Caki2 (cell line): ENCODE measurements at places on chromosomes 11 and 22. TPM values are rescaled to one million over a fixed set of nuclear protein-coding genes. Genes with fewer than 3 reads are reported as not detected.

DNA sequence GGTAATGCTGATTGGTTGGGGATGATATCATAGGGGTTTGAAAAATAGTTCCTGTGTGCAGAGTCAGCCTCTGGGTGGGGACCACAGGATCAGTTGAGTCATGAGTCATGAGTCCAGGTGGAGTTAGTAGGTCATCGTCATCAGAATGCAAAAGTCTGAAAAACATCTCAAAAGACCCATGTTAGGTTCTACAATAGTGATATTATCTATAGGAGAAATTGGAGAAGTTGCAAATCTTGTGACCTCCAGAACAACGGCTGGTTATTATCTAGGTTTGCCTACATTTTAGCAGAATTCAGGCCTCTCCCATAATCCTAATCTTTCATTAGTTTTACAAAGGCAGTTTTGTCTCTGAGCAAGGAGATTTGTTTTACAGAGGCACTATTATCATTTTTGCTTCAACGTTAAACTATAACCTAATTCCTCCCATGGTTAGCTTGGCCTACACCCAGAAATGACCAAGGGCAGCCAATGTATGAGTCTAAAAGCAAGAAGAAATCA is 38.9 kb downstream of the MS4A2 start:
- peak; percentile 51 for DNase-seq

GRCh38 chr11:58392746-58393145 is 13.9 kb downstream of the OR5B3 start:
- DNase-seq: no peak

GRCh38 chr11:62708793-62709192 is 1.3 kb downstream of the GNG3 start:
- no peak for DNase-seq

- no peak for DNase-seq
These were observed 41.3 kb downstream of the ARHGAP8 start for GRCh38 chr22:44793506-44794172.

GRCh38 chr11:250274-250673 is 13.5 kb downstream of the PSMD13 start:
- DNase-seq: no peak

- no peak for DNase-seq
These were observed 2.7 kb downstream of the NLRP6 start for GRCh38 chr11:280706-281485.

DNA sequence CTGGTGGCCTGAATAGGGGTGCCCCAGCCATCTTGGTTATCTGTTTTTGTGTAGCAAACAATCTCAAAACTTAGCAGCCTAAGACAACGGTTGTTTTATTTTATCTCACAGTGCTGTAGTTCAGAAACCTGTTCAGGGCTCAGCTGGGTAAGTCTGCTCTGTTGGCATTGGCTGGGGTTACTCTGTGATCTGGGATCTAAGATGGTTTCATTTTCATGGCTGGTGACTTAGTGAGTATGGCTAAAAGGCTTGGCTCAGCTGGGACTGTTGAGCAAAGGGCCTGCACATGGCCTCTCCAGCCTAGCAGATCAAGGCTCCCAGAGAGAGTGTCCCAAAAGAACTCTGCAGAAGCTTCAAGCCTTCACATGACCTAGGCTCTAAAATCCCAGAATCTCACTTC is 60.8 kb upstream of the POU2AF1 start:
- DNase-seq: no peak

DNA sequence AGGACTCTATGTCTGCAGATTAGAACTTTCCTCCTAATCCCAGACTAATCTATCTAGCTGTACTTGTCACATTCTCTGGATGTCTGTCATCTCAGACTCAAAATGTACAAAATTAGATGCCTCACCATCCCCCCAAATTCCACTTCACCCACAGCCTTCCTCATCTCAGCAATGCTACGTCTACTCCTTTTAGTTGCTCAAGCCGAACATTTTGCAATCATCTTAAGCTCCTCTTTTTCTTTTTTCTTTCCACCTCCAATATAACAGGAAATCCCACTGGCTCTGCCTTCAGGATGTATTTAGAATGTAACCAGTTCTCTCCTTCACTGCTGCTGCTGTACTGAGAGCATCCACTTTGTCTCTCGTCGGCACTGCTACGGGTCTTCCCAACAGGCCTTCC is 1091.8 kb downstream of the TBC1D22A start:
- no peak for DNase-seq

GRCh38 chr11:108338750-108339149 is 115.9 kb downstream of the ATM start:
- no peak for DNase-seq

- DNase-seq: no peak
These were observed 392.7 kb downstream of the GUCY1A2 start for GRCh38 chr11:106625566-106625965.

- no peak for DNase-seq
These were observed 129.7 kb downstream of the TRIM44 start for GRCh38 chr11:35792148-35792845.

DNA sequence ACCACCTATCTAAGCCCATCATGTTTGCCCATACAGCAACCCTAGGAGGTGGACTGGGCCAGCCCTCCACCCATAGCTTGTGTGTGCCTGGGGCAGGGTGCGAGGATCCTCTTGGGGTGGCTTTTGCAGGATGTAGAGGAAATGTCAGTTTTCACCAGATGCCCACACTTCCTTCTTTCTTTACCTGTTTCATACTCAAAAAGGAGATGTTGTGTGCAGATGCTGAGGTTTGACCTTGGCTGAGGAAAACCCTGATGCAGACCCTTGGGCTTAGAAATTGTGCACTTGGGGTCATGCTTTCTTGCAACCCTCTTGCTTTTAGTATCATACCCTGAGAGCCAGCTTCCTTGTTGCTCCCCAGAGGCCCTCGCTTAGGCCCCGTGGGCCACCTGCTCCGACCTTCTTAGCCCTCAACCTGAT is 2.2 kb downstream of the HTR3A start:
- DNase-seq: no peak

DNA sequence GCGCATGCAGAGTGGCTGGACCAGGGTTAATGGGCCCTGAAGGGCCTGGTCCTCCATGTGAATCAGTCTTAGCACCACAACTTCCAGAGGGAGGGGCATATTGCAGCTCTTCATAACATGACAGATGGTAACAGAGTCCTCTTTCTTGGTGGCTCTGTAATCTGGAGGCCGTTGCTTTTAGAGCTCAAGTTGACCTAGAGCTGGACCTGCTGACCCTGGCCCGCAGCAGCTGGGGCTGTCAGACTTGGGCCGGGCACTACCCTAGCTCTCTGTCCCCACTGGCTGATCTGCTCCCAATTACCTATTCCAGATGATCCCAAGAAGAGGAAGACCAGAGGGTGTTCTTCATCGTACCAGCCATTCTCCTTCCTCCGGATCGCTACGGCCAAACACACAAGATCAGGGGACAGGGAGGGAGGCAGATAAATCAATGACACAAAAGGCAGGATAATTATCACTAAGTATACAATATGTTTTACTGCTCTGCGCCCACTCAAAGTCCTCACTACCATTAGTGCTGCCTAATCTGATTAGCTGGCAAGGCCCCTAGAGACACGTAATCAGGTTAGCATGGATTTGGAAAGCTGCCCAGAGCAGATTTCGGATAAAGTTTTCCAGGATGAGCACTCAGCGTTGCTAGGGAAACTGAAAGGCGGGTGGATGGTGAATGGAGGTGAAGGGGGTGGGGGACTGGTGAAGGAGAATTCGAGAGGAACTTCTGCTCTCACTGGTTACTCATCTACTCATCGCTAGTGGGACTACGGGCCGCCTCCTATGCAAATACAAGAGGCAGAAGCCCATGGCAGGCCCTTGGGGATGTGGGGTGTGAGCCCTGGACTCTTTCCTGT is 64.5 kb upstream of the PHOX2A start:
- DNase-seq: no peak

DNA sequence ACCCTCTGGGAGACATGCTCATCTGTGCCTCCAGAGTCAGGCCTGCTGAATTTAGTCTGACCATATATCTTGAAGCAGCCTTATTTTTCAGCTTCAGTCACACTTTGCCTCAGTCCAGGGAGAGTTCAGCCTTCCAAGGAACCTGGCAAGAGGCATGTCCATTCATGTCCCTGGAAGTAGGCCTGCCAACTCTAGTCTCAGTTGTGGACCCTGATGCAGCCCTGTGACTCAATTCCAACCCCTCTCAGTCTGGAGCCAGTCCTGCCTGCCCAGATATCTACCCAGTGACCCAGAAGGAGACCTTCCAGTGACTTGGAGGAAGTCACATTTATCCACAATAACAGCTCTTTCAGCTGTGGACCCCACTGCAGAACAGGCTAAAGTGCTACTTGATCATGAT is 566.6 kb downstream of the TMEM135 start:
- DNase-seq: no peak

DNA sequence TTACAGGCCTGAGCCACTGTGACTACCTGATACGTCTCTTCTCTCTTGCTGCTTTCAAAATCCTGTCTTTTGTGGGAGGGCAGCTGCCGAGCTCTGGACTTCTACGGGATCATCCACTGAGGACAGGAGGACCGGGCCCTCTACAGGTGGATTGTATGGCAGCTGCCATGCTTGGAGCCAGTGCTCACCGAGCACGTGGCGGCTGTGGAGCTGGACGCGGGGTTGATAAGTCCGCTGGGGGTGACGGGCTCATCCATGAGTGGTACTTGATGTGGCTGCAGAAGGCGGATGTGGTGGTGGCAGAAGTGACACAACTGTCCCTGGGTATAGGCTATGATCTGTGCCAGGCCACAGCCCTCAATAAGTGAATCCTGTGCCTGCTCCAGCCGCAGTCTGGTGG is 1.8 kb upstream of the CYP2D6 start:
- DNase-seq: no peak

DNA sequence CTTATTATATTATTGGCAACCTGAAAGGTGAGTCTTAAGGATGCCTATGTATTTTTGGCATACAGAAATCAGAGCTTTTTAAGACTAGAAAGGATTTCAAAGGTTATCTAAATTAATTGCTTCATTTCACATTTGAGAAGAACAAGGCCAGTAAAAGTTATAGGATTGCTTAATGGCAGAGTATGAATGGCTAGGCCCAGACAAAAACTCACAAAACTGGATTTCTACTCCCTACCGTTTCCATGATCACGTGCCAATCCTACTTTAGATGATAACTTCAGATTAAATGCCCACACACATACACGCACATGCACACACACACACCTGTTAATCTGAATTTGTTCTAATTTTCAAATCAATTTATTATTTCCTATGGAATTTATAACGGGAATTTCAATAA is 1.8 kb upstream of the PDE3B start:
- DNase-seq: no peak

GRCh38 chr11:62419314-62419929 is 589 bp downstream of the SCGB1A1 start:
- DNase-seq: no peak

DNA sequence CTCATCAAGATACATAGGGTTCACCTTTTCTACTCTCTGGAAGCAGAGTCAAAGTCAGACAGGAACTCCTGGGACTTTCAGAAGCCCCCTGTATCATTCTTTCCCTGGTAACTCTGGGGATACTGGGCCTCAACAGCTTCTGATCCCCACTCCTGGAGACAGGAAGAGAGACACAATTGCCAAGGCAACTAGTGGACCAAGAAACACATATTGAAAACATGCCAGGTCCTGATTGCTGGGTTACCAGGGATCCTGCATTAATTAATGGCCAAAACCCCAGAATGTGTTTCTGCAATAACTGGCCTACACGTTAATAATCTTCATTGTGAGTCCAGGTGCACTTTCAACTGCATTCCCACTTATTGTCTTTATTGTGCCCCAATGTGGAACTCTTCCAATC is 260.8 kb upstream of the POU2AF2 start:
- no peak for DNase-seq

- DNase-seq: no peak
These were observed 24.1 kb downstream of the LARGE1 start for GRCh38 chr22:33896154-33896553.

- DNase-seq: no peak
These were observed 131.4 kb downstream of the OR4C45 start for GRCh38 chr11:50164050-50164449.

DNA sequence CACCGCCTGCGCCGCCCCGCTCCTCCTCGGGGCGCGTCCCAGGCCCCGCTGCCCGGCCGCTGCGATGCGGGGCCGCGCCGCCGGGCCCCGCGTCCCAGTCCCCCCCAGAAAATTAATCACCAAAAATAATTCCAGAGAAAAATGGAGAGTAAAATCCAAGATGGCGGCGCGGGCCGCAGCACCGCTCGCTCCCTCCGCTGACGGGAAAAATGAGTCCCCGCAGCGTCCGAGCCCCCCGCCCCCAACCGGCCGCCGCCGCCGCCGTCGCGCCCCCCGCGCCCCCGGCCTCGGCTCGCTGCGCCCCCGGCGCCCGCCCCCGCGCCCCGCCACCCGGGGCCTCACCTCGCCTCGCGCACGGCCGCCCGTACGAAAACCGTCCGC is at the start of gene KMT5B:
Gene KMT5B (minus strand): TSS at position 162 of the 381 bp plus-strand sequence. CDS start 23,220 bp downstream, outside the sequence.
- no peak for DNase-seq

- no peak for DNase-seq
These were observed 10.0 kb downstream of the RRP7A start for GRCh38 chr22:42509548-42509947.

GRCh38 chr22:20528405-20528978 is 21.1 kb downstream of the MED15 start:
- no peak for DNase-seq

DNA sequence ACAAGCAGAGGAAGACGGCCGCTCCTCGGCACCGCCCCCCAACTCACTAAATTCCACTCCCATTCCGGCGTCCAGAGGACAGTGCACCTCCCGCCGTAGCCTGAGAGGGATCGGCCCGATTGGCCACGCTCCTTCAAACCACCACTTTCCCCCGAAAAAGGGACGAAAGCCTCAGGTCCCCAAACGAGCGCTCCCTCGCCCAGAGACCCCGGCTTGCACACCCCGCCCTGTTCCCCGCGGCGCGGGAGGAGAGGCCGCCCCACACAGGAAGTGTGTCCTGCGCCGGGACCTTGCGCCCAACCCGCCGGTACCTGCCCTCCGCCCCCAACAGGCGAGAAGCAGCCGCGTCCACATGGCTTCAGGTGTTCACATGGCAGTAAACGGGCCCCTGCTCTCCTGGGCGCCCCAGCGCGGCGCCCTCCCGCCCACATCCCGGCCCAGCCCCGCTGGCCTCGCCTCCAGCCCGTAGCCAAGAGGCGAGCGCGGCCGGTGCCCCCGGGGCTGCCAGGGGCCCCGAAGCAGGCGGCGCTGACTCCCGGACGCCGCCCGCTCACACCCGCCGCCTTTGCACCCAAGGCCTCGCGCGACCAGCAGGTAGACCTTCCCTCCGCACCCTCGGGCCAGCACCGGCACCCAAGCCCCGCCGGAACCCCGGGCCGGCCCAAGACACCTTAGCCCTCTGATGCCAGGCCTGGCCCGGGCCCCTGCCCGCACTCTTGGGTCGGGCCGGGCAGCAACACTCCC is 849 bp downstream of the TCF20 start:
- DNase-seq: peak; percentile 77

OR51I1 gene
- total RNA-seq: not detected in 2 replicates

KLHL22 gene
- 11.8 and 23.6 TPM in 2 replicates for total RNA-seq

SAA2 gene
- not detected in 2 replicates for total RNA-seq

GGT5 gene
- total RNA-seq: not detected in 2 replicates

NXPE1 gene
- total RNA-seq: not detected in 2 replicates

BTBD18 gene
- total RNA-seq: not detected in 2 replicates

GAS2L1 gene
- 18.5 and 20.8 TPM in 2 replicates for total RNA-seq

GDPD4 gene
- not detected in 2 replicates for total RNA-seq

OR52I1 gene
- total RNA-seq: not detected in 2 replicates

DENND6B gene
- total RNA-seq: 7.8 and 24.4 TPM in 2 replicates

HBD gene
- not detected in 2 replicates for total RNA-seq

TAF1D gene
- total RNA-seq: 43.6 and 50.7 TPM in 2 replicates

OR2D2 gene
- total RNA-seq: not detected in 2 replicates

LRRC10B gene
- not detected in 2 replicates for total RNA-seq

NLRP10 gene
- not detected in 2 replicates for total RNA-seq
